Thoracic aorta (tissue), 2 donors: ENCODE measurements at places on chromosomes 7 and 10.

- DNase-seq: no peak
Measured at GRCh38 chr10:4758256-4758655, 67.8 kb upstream of the AKR1E2 start.

DNA sequence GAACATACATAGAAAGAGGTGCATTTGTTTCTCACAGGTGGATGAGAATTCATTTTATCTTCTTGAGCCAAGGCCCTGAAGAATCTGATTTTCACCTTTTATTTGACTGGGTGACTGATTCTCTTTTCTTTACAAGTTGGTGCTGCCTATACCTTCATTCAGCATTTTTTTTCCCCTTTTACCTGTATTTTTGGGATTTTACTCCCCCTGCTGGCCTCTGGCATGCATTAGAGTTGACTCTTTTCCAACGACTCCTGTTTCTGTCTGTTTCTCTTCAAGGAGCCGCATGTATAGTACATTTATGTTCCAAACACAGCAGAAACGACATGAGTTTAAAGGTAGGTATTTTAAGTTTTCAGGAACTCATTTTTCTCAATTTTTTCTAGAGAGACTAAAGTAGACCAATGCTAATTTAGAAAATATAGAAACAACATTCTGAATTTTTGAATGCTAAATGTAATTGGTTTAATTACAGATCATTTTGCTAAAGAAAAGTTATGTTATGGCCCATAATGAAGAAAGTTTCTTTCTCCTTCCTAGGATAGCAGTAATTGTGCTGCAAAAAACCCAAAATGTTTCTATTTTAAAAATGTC lies 149.8 kb upstream of the HDAC9 start:
- no peak for DNase-seq

DNA sequence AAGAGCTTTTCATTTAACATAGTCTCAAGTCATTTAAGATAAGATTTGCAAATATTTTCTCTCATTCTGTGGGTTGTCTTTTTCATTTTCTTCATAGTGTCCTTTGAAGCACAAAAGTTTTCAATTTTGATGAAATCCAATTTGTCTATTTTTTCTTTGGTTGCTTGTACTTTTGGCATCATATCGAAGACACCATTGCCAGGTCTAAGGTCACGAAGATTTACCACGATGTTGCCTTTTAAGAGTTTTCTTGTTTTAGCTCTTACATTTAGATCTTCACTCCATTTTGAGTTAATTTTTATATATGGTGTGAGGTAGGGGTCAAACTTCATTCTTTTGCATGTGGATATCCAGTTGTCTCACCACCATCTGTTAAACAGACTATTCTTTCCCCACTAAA lies 34.7 kb downstream of the TMEM270 start:
- DNase-seq: no peak

DNA sequence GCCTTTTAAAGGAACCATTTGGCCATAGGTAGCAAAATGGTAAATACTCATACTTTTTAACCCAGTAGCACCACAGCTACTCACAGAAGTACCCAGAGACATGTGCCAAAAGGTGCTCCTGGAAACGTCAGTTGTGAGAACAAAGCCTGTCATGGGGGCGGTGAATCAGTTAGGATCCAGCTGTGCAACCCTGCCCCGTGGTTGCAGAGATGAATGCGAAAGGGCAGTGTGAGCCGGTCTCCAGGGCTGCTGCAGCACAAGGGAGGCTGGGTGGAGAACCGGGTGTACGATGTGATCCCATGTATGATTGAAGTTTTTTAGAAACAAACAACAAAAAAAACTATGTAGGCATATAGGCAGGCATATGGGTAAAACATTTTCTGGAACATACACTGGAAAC lies 1.3 kb upstream of the LRRC18 start:
- DNase-seq: no peak

DNA sequence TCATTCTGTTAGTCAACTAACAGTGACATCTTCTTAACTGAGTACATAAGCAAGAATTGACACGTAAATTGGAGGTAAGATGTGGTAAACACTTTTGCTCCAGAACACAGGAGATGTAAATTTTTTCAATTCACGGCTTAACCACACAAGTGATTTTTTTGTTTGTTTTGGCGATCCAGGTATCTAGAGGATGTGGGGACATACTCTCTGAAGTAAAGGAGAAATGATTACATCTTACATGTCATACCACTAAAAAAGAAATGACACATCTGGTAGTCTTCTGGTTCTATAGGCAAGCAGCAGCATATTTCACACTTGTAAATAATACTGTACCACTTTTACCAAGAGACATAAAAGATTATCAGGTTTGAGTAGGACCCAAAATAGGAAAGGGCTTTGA lies 200.3 kb upstream of the ZWINT start:
- DNase-seq: no peak

- DNase-seq: no peak
Measured at GRCh38 chr10:84076540-84077195, 62.6 kb upstream of the GHITM start.

GRCh38 chr7:2490181-2490651 lies 14.0 kb upstream of the GRIFIN start:
- no peak for DNase-seq

- no peak for DNase-seq
Measured at GRCh38 chr7:152699079-152699478, 23.1 kb upstream of the XRCC2 start.

DNA sequence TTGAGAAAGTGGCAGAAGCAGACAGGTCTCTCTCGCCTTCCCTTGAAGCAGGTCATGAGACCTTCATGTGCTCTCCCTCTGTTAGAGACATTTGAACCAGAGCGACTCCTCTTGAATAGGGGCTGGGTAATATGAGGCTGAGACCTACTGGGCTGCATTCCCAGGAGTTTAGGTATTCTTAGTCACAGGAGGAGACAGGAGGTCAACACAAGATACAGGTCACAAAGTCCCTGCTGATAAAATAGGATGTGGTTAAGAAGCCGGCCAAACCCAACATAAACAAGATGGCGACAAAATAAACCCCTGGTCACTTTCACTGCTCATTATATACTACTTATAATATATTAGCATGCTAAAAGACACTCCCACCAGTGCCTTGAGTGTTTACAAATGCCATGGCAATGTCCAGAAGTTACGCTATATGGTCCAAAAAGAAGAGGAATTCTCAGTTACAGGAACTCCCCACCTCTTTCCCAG lies 43.5 kb upstream of the MSRB2 start:
- DNase-seq: no peak

- DNase-seq: no peak
Measured at GRCh38 chr10:55280696-55281095, 479.7 kb upstream of the PCDH15 start.

DNA sequence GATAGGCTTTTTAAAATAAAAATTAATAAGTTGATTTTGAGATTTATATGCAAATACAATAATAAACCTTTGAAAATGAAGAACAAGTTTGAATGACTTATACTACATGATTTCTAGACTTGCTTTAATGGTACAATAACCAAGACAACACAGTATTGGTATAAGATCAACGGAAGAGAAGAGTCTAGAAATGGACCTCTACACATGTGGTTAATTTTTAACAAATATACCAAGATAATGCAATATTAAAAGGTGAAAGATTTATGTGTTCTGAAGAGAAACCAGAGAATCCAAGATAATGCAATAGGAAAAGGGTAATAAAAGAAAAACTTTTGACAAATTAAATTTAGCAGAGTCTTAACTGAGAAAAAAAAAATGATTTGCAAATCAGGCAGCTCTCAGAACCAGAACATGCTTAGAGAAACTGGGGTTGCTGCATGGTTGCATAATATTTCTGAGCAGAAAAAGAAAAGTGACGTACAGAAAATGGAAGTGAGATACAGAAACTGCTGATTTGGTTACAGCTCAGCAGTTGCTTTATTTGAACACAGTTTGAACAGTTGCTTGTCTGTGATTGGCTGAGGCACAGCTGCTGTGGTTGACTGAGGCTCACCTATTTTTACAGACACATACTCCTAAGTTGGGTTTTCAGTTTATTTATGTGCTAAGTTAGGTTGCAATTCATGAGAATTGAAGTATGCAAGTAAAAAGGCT lies 365.9 kb downstream of the CRPPA start:
- DNase-seq: no peak

DNA sequence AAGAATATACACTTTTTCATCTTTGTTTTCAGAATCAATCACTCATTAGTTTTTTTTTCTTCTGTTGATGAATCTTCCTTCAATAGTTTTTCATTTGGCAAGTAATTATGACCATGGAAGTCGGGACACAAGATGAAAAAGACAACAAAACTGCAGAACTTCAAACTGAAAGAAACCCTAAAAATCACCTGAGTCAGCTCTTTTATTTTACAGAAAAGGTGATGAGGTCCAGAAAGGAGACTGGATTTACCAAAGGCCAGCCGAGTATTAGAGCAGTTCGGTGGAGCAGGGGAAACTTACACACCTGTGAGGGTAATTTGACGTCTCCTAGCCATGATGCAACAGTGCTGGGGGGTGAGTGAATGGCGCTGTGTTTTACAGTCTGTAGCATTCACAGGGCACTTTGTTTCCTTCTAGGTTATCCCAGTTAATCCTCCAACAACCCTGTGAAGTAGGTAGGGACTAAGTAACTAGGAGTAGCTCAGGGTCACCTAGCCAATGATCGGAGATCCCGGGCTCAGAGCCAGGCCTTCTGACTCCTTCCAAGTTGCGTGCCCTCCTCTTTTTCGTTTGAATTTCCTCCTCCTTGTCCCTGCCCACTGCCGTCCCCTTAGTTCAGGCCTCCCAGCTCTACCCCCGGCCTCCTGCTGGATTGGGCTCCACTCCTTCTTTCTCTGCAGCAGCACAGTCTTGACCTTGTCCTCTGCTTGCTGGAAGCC lies 14.0 kb downstream of the RBM20 start:
- no peak for DNase-seq

GRCh38 chr10:104445359-104445758 lies 91.7 kb downstream of the CFAP58 start:
- DNase-seq: no peak

- DNase-seq: no peak
Measured at GRCh38 chr10:67098461-67098860, 172.6 kb downstream of the LRRTM3 start.

DNA sequence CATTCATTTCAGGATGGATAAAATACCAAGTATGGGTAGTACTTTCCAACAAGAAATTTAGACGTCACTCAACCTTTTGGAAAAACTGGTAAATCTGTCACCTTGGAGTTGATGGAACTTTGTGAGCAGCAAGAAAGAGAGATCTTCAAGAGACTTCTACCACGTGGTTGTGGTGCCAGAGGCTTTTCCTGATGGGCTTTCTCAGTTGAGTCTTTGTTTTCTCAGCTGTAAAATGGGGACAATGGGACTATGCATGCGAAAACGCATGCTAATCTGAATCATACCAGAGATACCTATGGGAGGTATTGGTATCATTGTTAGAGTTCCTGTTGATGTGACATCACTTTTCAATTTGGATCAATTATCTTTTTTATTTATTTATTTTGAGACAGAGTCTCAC lies 59.4 kb downstream of the THNSL1 start:
- no peak for DNase-seq

- DNase-seq: no peak
Measured at GRCh38 chr7:142562688-142563087, 186.6 kb upstream of the PRSS1 start.

- no peak for DNase-seq
Measured at GRCh38 chr7:138565071-138565450, 105.0 kb downstream of the TRIM24 start.

GRCh38 chr10:31209478-31209877 lies 109.5 kb upstream of the ZEB1 start:
- DNase-seq: no peak

DNA sequence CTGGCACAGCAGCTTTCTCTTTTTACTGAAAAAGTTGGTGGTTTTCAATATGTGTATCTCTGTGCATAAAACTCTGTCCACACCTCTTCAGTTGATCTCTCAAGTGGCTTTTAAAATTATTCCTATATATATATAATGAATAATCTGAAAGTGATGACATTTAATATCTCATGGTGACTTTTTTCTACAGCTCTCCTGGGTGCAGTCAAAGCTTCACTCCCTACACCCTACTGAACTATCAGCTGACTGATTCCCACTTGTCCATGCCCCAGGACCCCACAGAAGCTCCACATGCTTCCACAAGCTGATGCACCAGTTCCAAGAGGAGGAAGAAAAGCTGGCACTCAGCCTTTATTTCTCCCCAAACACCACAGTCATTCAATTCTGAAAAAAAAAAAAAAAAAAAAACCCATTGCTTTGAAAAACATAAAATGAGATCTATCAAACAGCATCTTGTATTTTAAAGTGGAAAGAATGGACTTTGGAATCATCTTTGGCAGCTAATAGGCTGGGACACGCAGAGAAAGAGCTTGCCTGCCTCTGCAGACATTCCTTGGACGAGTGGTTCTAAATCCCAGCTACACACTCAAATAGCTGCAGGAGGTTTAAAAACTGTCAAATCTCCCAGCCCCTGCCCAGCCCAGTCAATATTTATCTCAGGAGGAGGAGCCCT lies 75.3 kb upstream of the GDF10 start:
- DNase-seq: no peak

- DNase-seq: no peak
Measured at GRCh38 chr7:65892161-65892560, 19.3 kb downstream of the VKORC1L1 start.

DNA sequence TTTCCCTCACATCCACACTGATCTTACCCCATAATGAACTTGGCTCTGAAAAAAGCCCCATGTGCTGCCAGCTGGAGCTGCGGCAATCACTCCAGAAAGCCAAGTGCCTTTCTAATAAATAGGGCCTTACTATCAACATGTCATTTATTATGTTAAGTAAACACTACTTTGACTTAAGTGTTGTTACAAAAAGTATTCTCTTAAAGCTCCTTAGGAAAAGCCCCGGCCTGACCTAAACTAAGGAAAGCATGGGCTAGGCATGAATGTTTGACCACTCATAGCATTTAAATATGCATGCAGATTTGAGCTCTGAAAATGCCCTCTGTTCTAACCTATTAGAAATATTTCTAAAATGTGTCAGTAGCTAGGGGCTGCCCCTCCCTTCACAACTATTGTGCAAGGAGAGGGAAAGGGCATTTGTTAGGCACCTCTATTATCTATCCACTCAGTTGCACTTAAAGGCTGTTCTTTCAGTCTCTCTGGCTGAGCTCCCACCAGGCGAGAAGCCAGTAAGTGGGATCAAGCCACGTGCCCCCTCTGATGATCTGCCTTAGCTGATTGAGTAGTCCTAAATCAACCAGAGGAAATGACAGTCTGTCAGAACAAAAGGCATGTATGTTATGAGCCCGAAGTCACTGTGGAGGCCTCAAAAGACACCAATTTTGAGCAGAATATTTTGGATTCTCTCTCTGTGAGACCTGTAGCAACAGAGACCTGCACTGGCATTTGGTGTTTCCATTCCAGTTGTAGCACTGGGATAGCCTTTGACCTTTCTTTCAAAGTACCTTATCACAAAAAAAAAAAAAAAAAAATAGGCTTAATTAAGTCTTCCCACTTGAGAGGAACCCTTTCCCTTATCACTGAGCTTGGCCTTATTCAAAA lies 77.1 kb downstream of the ITGB8 start:
- DNase-seq: peak; percentile 3

- no peak for DNase-seq
Measured at GRCh38 chr10:86655173-86655540, 810 bp downstream of the OPN4 start.

DNA sequence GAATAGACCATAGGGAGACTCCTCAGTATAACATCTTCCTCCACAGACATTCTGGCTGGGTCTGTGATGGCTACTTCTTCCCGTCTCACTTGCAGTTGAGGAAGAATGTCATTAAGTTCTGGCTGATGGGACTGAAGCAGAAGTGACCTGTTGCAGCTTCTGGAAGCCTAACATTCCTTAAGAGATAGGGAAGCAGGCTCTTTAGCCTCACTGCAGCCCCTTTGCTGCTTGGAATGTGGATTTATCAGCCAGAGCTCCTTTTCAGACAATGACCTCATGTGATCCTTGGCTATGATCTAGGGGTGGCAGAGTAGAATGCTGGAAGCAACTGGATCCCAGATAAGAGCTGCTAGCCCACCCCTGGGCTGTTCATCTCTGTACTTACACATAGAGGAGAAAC lies 142.5 kb downstream of the RNF216 start:
- DNase-seq: no peak
